ENCODE measurements at places on chromosomes 7 and 10.

DNA sequence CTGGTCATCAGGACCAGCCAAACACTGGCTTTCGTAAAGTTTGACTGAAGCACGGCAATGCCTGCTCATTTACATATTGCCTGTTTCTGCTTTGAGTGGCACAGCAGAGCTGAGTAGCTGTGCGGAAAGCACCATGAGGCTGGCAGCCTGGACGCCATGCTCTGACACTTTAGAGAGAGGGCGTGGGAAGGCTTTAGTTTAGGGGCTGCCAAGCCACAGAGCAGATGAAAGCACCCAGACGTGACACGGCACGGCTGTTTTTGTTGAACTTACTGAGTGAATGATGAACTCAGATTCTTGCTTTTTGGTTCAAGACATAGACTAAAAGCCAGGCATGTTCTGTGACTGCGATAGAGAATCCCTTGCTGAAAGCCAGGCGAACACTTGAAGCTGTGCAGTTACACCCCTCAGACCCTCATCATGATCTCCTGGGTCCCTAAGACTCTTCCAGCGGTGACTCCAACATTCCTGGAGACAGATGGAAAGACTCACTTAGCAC is 182.1 kb downstream of the ZMYND11 start:
- DNase-seq: no peak

- no peak for DNase-seq
Observed at GRCh38 chr7:41881331-41882130, 178.6 kb upstream of the INHBA start.

DNA sequence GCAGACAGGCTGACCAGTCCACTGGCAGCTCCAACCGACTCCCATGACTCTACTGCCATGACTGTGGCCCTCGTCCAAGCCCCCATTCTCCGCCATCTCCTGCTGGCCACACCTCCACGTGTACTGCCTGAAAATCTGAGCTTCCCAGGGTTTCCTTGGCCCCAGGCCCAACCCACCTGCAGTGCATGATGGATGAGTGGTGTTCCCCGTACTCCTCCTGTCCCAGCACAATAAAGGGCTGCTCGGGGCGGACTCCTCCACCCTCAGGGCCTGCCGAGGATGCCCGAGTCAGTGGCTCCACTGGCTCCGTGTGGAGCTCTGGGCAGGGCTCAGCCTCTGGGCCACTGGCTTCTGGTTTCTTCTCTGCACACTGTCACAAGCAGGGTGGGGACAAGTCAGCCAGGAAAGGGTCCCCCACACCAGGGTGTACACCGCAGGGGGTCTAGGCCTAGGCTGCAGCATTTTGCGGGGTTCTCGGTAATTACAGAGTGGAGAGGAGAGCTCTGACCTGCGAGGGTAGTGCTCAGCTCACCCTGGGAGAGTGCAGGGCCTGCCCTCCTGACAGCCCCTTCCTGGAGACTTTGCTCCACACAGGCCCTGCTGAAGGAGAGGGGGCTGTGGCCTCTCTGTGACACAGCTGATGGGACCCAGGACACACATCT is 15.2 kb downstream of the WDR91 start:
- DNase-seq: no peak

- DNase-seq: no peak
Observed at GRCh38 chr10:106395041-106395749, 769.3 kb downstream of the SORCS1 start.

DNA sequence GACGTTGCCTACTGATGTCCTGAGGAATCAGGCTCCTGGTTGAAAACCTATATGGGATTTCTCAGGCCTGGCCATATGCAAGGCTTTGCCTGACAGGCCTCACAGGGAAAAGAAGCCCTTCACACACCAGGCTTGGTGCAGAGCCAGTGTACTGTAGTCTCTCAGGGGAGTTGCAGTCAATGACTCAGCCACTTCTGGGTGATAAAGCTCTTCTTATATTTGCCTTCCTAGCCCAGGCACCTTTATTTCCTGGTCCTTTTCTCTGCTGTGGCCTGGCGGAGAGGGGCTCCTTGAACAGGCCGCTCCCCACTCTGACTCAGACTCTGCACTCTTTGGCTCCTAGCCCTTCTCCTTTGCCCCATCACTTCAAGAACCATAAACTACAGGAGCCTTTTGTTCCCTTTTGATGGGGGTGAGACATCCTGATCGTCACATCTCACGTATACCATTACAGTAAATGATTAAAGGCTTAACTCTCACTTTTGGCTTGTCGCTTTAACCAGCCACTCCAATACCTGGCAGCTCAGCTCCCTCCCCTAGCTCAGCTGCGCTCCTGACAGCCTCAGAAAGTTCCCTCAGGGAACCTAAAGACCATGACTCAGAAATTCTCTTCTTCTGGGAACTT is 33.5 kb downstream of the DPY19L1 start:
- peak; percentile 88 for DNase-seq

DNA sequence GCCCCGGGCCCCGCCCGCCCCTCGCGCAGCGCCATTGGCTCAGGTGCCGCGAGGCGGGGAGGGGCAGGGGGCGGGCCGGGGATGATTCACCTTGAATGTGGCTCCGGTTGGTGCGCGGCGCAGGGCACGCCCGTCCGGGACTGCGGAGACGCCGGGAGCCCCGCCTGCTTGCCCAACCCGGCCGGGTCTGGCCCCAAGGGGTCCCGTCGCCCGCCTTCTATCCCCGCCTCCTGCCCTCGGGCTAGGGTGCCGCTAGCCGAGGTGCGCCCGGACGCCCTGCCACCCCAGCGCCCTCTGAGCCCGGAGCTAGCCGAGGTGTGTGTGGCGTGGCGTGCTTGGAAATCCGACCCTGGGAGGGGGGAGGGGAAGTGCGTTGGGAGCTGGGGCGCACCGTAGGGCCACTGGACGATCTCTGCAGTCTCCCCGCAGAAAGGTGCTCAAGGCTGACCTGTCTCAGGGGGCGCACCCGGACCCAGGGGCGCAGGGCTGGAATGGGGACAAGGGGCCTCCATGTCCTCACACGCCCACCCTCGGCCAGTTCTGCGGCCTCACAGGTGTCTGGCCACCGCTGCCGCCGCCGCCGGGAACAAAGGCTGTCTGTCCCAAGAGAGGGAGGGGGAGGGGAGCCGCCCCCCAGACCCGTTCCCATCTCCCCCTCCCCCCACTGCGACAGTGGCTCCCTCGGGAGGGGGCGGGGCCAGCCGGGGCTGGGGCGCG is 168.9 kb downstream of the NRF1 start:
- peak; percentile 41 for DNase-seq

DNA sequence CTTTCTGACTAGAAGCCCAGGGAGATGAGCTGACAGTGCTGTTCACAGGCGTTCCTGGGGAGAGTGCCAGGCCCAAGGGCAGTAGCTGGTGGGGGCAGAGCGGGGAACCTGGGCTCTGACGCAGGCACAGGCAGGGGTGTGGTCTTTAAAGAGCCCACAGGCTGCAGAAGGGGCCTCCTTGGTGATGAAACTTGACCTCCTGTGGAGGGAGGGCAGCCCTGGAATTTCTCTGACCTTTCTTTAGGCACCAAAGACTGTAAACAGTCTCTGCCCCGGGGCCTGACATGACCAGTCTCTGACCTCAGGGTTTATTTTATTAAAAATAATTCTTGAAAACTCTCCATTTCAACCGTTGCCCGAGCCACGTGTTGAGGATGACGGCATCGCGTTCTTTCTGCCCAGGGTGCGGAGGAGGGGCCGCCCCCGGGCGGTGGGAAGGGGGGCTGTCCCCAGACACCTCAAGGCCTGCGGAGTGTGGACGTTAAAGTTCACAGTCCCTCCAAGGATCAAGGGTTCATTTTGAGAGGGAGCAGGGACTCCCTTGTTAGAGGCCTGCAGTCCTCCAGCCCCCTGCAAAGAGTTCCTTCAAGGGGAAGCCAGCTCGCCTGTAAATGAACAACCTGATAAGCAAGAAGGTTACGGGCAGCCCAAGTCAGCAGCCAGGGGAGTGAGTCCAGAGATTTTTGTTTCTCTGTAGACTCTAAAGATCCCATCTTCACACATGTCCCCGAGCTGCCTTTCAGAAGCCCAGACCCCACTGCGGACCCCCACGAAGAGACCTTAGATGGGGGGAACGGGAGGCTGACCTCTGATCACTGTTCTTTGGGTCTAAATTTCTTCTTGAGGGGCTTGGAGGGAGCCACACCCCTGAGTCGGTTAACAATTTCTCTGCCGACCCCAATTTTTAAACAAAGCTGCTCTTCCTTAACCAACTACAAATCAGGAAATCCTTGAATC is 128.9 kb downstream of the VIPR2 start:
- DNase-seq: peak; percentile 15

DNA sequence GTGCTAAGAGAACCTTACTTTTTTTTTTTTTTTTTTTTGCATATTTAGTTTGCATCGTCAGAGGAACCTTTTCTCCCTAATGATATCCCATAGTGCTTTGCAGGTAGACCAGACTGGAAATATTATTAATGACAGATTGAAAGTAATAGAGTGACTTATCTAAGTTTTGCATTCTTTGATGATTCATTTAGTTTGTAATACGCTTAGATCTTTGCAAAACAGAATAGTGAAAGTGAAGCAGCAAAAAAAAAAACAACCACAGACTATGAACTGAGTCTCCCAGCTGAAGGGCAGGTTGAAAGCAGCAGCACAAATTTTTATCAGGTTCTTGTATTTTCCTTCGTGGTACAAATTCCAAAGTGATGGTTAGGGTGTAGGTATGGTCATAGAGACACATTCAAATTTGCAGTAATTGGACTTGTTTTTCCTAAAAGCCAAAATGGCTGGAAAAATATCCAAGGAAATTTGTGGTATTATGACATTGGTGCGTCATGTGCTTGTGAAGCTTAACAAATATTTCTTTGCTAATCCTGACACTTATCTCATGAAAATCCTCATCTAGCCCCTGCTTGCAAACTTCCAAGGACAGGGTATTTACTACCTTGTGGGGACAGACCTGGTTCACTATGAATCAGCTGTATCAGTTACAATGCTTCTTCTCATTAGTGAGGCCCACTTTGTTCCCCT is 81.8 kb upstream of the CREB5 start:
- DNase-seq: no peak

GRCh38 chr10:16909961-16910792 is 93.0 kb upstream of the RSU1 start:
- no peak for DNase-seq

DNA sequence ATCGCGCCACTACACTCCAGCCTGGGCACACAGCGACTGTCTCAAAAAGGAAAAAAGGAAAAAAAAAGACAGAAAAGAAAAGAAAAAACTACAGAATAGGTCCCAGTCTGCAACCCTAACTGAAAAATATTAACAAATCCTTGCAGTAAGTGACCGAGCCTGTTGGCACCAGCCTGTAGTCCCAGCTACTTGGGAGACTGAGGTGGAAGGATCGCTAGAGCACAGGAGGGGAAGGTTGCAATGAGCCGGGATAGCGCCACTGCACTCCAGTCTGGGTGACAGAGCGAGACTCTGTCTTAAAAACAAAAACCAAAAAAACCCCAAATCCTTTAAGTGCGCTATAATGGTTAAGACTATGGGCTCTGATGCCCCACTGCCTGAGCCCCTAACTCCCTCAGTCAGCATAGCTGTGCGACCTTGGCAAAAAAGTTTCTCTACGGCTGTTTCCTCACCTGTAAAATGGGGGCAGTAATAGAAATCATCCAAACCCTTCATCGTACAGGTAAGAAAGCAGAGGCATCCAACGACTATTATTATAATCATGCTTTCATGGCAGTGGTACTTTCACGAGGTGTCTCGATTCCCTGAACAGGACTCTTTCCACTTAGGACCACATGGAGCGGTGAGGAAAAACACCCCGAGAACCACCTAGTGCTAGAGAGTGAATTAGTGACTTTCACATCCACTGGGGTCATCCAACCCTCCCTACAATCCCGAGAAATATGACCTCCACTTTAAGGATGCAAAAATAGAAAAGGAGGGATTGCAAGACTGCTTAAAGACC is 755 bp downstream of the TOMM7 start:
- DNase-seq: no peak

DNA sequence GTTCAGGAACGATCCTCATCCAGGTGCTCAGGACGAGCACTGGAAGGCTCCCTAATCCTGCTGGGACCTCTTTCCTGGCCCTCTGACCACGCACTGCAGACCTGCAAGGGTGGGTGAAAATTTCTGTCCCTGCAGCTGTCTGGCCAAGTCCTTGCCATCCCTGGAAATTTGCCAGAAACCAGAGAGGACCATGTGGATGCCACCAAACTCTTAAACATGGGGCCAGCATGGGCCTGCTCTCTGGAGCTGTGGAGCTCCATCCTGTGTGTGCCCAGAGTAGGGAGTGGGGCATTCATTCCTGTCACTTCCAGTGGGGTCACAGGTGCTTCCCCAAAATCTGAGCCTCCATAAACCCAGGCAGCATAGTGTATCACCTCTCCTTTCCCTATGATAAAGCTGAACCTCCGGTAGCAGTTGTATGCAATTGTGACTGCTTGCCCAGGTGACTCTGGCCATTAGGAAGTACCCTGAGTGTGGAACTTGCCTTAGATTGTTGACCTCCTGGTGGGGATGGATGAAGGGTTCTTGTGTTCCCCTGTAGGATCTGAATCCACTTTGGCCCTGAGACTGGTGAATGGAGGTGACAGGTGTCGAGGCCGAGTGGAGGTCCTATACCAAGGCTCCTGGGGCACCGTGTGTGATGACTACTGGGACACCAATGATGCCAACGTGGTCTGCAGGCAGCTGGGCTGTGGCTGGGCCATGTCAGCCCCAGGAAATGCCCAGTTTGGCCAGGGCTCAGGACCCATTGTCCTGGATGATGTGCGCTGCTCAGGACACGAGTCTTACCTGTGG is 57.1 kb downstream of the DMBT1 start:
- no peak for DNase-seq

- DNase-seq: no peak
Observed at GRCh38 chr10:76122056-76122455, 690.6 kb downstream of the LRMDA start.

- no peak for DNase-seq
Observed at GRCh38 chr10:72037811-72038210, 50.5 kb downstream of the SPOCK2 start.

DNA sequence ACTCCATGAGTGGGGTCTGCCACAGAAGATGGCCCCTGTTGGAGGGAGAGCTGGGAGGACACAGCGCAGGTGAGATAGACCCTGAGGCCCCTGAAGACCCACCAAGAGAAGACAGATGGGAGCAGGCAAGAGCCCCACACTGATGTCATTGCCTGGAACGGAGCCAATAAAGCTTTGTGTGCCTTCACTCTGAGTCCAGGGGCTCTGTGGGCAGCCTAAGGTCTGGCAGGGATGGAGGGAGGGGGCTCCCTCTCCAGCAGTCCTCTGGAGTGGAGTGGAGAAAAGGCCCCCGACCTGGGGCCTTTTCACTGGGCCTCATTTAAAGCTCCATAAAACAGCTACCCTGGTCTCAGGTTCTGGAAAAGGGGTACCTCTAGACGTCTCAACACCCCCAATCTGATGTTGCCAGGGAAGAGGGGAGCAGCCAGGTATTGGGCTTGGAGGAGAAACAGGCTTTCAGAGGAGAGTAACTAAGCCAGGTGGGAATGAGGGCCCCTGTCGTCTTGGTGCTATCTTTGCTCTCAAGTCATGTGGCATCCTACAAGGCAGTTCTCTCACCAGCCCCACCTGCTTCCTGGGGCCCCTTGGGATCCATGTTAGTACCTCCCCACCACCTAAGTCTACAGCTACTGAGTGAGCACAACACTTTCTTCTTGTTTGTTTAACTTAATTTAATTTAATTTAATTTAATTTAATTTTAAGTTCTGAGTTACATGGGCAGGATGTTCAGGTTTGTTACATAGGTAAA is 1.4 kb downstream of the C10orf62 start:
- DNase-seq: no peak

- DNase-seq: no peak
Observed at GRCh38 chr10:11235771-11236170, 218.1 kb downstream of the CELF2 start.

GRCh38 chr10:28798964-28799363 is 121.6 kb downstream of the BAMBI start:
- no peak for DNase-seq

Measured in urothelium cell line (cell line).